ENCODE measurements at places on chromosomes 5 and 9.

DNA sequence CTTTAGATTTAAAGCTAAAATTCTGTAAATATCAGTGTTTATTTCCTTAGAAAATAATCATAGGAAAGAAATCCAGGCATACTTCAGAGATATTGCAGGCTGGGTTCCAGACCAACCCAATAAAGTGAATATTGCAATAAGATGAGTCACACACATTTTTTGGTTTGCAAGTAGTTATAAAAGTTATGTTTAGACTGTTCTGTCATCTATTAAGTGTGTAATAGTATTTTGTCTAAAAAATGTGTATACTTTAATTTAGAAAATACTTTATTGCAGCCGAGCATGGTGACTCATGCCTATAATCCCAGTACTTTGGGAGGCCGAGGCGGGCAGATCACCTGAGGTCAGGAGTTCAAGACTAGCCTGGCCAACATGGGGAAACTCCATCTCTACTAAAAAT lies 6.9 kb upstream of the RIC1 start:
- no peak for DNase-seq

GRCh38 chr5:65050826-65051498 lies 282.2 kb downstream of the CWC27 start:
- DNase-seq = no peak

GRCh38 chr5:74995926-74996325 lies 56.4 kb downstream of the GCNT4 start:
- no peak for DNase-seq

GRCh38 chr9:123091459-123091858 lies 58.0 kb downstream of the GPR21 start:
- no peak for DNase-seq

GRCh38 chr9:94867281-94867841 lies 140.9 kb downstream of the AOPEP start:
- DNase-seq = no peak

- DNase-seq = no peak
Measured at GRCh38 chr5:143600396-143601075, 197.1 kb upstream of the NR3C1 start.

DNA sequence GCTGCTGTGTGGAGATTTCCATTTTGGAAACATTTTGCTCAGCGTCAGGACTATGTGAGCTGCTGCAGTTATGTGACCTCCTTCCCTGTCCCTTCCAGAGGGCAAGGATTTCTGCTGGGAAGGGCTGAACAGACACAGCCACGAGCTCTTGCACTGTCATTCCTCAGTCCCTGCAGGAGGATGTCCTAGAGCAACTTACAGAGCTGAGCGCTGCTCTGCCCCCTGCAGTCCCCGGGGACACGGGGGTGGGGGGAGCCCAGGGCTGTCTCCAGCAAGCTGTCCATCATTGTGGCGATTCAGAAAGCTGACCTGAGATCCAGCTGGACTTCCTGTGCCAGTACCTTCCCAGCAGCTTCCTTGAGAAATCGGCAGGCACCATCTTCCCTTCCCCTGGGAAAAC lies 28.0 kb upstream of the MAP1B start:
- DNase-seq = no peak

- DNase-seq = no peak
Measured at GRCh38 chr5:63081402-63081801, 502.8 kb downstream of the LRRC70 start.

DNA sequence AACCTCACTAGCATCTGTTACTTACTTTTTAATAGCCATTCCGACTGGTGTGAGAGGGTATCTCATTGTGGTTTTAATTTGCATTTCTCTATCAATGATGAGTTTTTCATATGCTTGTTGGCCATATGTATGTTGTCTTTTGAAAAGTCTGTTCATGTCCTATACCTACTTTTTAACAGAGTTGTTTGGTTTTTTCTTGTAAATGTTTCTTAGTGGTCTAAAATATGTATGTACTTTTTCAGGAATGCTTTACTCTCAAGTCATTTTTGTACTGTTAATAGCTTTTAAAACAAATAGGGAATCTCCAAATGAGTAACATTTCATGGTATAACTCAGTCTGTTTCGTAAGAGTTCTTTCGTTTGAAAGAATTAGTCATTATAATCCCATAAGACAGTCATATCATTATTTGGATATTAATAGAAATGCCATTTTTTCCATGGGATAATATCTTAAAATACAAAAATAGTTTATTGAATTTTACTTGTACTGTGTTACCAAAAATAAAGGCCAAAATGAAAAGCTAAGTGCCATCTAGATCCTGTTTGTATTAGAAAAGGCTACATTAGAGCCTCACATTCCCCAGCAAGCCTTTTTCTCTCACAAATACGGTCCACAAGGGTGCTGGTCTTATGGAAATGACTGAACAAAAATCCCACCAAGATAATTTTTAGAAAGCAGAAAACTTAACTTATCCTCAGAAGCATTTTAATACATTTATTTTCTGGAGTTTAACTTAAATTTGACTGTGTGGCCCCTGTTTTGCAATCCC lies 247.7 kb downstream of the PJA2 start:
- no peak for DNase-seq

- no peak for DNase-seq
Measured at GRCh38 chr5:4941161-4941560, 199.0 kb upstream of the ADAMTS16 start.

DNA sequence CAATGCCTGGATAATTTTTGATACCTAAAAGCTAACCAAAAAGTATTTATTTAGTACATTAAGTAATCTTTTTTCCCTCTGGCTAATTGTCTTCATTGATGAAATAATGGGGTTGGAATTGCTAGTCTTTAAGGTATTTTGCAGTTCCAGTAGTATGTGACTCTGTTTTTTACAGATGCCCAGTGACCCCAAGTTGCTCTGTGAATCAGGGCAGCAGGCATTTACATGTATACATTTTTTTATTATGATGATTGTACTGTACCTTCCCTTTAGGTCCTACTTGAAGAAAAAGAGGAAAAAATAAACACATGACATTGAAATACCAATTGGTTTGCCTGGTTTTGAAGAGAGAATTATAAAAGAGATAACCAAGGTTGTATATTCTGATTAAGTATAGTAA lies 385.5 kb downstream of the ADGRV1 start:
- DNase-seq = no peak

DNA sequence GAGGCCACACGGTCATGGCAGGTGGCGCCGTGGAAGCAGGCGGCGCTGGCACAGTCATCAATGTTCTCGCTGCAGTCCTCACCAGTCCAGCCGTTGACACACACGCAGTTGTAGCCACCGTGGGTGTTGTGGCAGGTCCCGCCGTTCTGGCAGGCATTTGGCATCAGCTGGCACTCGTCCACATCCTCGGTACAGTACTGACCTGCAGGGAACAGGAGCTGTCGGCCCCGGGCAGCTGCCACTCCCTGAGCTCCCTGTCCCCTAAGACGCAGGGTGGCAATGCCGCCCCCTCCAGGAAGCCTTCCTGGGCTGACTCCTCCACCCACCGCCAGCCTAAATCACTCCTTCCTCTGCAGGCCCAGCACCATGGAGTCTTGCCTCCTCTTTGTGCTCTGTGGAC lies 27.2 kb downstream of the NOTCH1 start:
- no peak for DNase-seq

GRCh38 chr9:1267581-1267980 lies 217.4 kb downstream of the DMRT2 start:
- DNase-seq = no peak

DNA sequence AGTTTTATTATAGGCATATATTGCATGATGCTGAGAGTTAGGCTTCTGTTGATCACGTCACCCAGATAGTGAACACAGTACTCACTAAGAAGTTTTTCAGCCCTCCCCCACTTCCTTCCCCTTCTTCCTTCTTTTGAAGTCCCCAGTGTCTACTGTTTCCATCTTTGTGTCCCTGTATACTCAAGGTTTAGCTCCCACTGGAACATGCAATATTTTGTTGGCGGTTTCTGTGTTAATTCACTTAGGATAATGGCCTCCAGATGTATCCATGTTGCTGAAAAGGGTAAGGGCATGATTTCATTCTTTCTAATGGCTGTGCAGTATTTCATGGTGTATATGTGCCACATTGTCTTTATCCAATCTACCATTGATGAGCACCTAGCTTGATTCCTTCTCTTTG lies 764.3 kb downstream of the MTRR start:
- no peak for DNase-seq

DNA sequence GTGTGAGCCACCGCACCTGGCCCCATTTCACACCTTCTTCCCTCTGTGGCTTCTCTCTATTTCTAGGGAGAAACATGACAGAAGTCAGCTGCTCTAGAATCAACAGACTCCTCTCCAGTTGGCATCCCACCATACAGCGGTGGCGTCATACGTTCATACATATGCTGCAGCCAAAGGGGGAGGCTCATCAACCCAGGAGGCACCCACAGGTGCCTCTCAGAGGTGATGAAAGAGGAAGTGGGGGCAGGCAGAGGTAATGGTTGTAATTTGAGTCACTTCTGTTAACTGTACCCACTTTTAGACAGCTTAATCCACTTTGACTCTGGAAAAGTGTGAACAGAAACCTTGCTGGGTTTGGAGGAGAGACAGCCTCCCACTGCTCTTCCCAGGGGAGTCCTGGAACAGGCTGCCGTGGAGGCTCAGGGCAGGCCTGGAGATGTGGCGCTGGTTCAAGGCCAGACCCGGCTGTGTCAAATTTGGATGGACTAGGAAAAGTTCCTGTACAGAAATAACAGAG lies 47.3 kb upstream of the SUB1 start:
- peak; percentile 17 for DNase-seq

GRCh38 chr9:134231330-134231745 lies 67.0 kb upstream of the RNU6ATAC start:
- DNase-seq = no peak

DNA sequence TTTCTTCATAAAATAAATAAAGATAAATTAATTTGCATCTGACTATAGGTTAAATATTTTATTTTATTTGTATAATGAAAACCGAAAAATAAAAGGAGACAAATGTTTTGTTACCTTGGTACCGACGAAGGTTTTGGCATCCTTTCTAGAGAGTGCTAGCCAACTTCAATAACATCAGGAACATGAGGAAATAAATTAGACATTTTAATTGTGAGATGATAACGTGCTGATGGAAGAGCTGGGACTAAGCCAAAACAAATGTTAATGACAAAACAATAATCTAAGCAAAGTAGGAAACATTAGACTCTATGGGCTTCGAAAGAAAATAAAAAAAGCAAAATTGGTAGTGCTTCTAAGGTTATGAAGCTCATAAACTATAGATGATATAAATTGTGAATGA lies 201.0 kb downstream of the IRX2 start:
- DNase-seq = peak; percentile 77

DNA sequence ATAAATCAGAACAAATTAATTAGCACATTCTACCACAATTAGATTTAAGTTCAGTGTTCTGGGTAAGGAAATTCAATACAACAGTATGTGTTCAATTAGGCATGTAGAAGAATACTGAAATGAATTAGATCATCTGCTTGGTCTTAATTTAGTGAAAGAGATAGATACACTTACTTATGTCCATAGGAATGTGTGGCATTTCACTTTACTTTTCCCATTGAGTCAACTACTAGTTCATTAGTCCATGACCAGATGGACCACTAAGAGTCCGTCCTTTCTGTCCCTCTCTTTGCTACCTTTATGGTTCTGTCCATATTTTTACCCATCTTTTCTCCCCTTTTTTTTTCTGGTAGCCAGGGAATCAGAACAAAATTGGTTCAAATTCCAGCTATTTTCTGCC lies 276.9 kb downstream of the OSTF1 start:
- DNase-seq = no peak

DNA sequence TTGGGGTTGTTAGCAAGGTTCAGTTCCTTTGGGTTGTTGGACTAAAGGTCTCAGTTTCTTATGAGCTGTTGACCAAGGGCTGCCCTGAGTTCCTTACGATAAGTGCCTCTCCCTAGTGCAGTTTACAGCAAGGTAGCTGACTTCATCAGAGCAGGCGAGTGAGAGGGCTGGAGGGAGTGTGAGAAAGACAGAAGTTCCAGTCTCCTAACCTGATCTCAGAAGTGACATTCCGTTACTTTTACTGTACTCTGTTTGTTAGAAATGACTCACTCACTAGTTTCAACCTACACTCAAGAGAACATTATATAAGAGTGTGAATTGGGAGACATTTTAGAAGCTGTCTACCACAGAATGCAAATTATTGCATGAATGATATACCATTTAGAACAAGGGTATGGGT lies 21.2 kb upstream of the IL31RA start:
- no peak for DNase-seq

GRCh38 chr9:113989714-113990569 lies 88.2 kb downstream of the AMBP start:
- no peak for DNase-seq

GRCh38 chr5:110371011-110371724 lies 355.3 kb downstream of the TMEM232 start:
- no peak for DNase-seq

Data from DMS153 (cell line).